ENCODE measurements at places on chromosomes 12 and 14.
A peak's percentile ranks its signal among the peaks of the same experiment; 100 is the strongest.

DNA sequence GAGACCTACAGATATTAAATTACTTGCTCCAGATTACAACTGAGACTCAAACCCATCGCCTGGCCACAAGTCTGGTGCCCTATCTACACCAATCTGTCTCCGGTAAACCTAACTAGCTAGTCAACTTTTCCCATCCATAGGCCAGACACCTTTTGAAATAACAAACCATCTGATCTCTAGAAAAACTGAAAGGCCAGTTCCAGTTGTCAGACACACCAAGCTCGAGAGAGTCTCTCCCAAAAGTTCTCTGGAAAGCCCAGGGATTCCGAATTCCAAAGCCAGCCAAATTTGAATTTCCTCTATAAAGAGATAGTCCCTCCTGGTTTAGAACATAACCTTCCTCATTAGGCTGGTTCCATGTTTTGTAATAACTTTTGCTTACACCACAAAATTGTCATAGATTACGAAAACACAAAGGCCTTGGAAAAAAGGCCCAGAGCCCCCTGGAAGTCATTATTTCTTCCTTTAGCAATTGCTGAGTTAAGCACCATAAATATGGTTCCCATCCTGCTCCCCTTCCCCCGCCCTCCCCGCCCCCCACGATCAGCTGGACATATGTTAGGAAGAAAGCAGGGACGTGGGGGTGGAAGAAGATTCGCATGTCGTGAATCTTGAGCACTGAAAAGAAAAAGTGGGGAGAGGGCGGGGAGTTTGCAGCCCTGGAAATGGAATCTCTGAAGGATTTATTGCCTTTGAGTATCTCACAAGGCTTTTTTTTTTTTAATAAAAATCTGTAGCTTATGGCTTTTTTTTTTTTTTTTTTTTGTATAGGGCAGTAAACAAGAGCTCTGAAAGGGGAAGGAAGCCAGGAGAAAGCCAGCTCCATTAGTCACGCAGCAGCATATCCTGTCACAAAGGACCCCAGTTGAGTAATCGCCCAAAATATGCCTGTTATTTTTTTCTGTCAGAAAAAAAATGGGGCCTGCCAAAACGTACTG is 110.4 kb downstream of the ZFP36L1 start:
- peak; percentile 78 for DNase-seq

DNA sequence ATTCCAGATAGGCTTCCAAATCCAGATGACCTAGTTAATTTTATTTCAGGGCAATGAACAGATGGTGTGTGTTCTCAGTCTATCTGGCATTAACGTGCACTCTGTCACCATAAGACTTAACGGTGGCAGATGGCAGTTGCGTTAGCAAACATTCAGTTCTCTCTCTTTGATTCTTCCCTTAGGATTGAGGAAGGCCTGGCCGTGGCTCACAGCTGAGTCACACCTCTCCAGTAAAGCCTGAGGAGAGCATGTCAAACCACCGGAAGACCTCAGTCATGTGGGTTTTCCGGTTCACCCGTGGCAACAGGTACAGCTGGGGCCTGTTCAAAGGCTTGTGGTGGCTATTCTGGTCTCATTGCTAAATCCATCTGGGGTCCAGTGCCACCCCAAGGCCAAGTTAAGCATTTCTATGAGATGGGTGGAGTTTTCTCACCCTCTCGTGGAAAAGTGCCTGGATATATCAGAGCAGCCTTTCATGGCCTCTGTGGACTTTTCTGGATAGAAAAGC is 545.1 kb upstream of the ATP2B1 start:
- peak; percentile 94 for DNase-seq

- DNase-seq, result no peak
Measured at GRCh38 chr12:47995981-47996401, 8.3 kb downstream of the COL2A1 start.

DNA sequence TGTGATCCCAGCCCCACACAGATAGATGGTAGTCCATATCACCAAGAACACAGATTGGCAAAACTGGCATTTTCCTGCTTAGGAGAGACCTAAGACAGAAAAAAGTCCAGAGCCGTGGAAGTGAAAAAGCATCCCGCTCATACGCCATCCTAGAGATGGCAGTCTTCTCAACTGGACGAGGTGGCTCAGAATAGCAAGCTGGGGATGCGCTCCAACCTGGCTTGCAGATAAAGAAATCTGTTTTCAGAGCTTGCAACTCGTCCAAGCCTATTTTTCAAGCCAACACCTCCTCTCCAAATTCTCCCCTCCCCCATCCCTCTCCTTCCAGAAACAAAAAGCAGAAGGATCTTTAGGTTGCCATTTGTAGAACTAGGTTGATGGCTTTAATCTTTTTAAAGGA is 74.3 kb upstream of the OTX2 start:
- DNase-seq, result no peak

GRCh38 chr14:24609655-24610344 is at the start of gene GZMH:
Gene GZMH, minus strand, starts transcription at chr14:24609685. Its CDS starts 72 bp downstream, at chr14:24609613.
- no peak for DNase-seq

- peak; percentile 43 for DNase-seq
Measured at GRCh38 chr14:102620413-102620812, 28.0 kb downstream of the RCOR1 start.

- DNase-seq, result no peak
Measured at GRCh38 chr12:131309700-131310099, 356.0 kb downstream of the ADGRD1 start.

DNA sequence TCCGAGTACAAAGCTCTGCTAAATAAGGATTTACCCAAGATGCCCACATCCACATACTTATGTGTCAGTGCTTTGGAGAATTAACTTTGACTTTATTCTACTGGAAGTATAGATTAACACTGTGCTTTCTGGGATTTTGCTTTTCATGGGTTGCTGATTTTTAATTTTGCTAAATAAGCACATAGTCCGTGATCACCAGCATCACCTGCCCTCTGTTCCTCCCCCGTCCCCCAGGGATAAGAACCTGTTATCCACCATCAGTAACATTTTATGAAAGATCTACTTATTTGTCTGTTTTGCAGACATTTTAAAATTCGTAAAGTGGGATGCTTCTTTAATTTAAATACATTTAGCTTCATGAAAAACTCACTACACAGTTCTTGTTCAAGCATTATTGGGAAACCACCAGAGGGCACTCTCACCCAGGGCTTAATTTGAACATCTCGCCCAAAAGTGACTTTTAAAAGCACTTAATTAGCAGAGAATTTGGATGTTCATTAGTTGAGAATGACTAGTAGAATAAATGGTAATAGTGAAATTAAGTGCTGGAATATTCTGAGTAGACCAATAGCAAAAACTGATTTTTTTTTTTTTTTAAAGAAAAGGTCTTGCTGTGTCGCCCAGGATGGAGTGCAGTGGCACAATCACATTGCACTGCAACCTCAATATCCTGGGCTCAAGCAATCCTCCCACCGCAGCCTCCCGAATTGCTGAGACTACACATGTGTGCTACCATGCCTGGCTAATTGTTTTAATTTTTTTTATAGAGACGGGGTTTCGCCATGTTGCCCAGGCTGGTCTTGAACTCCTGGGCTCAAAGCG is 35.7 kb downstream of the MRPL42 start:
- DNase-seq, result no peak

- DNase-seq, result peak; percentile 15
Measured at GRCh38 chr12:2925322-2925995, 33.7 kb upstream of the TEAD4 start.

DNA sequence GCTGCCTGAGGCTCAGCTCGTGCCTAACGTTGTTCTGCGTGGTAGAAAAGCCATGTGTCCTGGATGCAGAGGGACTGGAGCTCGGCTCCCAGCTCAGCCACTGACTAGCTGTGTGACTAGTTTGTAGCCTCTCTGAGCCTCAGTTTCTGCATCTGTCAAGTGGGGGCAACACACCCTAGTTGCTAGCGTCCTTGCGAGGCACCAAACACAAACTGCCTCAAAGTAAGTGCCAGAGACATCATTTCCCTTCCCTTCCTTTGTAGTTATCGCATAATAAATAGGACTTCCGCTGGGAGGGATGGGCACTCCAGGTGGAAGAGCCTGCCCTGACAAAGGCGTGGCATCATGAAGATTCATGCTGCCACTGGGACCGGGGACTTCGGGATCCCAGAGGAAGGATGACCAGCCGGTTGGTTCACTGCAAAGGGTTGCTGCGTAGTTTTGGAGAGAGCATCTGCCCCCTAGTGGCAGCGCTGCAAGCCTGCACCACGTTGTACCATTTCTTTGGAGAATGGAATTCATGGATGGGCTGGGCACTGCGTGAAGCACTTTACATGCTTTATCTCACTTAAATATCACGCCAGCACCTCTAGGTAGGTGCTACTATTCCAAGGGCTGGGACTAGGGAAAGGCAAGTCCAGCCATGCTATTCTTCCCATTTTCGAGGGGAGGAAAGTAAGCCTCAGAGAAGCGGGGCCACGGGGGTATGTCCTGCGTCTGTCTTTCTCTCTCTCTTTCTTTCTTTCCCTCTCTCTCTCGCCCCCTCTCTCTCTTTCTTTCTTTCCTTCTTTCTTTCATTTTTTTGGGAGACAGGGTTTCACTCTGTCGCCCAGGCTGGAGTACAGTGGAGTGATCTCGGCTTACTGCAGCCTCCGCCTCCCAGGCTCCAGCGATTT is 4.6 kb downstream of the CCDC197 start:
- DNase-seq, result peak; percentile 50

GRCh38 chr12:26077915-26078702 is 46.7 kb downstream of the BHLHE41 start:
- DNase-seq, result no peak

DNA sequence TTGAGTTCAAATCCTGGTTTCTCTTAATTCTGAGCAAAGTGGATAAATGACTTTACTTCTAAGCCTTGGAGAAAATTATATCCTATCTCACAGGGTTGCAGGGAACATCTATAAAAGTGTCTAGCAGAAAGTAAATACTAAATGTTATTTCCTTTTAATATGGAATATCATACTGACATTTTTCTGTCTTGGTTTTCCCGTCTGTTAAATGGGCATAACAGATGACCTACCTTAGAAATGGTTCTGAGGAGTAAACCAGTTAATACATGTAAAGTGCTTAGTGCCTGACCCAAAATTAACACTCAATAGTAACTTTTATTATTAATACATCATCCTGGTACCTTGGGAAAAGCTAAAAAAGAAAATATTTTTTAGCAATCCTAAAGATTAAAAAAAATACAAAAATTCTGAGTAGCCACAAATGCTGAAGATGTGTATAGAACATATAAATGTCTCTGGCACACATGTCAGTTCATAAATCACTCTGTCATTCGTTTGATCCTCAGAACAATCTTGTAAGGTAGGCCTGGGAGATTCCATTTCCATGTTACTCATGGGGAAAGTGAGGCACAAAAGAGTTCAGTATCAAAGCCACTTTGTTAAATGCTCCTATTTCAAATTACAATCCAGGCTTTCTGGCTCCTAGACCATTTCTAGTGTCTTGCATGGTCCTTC is 1.3 kb downstream of the VIPAS39 start:
- DNase-seq, result no peak

- DNase-seq, result peak; percentile 76
Measured at GRCh38 chr12:68557011-68557730, 53.5 kb upstream of the RAP1B start.

GRCh38 chr12:53806721-53807120 is 54.9 kb upstream of the CISTR start:
- DNase-seq, result no peak

DNA sequence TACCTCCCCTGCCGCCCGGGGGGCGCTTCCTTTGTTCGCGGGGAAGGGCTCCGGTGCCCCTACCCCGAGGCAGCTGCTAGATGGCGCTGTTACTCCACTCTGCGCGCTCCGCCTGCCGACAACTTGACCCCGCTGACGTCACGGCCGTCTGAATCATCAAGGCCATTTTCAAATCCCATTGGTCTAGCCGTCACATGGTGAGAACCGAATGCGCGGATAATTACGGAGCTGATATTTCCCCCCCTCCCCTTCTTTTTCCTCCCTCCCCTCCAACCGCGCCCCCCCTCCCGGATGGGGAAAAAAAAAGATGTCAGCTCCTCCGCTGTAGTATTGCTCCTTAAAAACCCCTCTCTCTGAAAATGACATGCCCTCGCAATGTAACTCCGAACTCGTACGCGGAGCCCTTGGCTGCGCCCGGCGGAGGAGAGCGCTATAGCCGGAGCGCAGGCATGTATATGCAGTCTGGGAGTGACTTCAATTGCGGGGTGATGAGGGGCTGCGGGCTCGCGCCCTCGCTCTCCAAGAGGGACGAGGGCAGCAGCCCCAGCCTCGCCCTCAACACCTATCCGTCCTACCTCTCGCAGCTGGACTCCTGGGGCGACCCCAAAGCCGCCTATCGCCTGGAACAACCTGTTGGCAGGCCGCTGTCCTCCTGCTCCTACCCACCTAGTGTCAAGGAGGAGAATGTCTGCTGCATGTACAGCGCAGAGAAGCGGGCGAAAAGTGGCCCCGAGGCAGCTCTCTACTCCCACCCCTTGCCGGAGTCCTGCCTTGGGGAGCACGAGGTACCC is at the start of gene HOXC10:
Gene HOXC10, plus strand, starts transcription at position 246 of the 791 bp plus-strand sequence. Its CDS starts 114 bp downstream, at position 360.
- DNase-seq, result peak; percentile 77

GRCh38 chr12:126891789-126892188 is 1375.2 kb upstream of the TMEM132C start:
- no peak for DNase-seq

GRCh38 chr12:64147875-64148274 is 74.2 kb downstream of the KICS2 start:
- peak; percentile 27 for DNase-seq

DNA sequence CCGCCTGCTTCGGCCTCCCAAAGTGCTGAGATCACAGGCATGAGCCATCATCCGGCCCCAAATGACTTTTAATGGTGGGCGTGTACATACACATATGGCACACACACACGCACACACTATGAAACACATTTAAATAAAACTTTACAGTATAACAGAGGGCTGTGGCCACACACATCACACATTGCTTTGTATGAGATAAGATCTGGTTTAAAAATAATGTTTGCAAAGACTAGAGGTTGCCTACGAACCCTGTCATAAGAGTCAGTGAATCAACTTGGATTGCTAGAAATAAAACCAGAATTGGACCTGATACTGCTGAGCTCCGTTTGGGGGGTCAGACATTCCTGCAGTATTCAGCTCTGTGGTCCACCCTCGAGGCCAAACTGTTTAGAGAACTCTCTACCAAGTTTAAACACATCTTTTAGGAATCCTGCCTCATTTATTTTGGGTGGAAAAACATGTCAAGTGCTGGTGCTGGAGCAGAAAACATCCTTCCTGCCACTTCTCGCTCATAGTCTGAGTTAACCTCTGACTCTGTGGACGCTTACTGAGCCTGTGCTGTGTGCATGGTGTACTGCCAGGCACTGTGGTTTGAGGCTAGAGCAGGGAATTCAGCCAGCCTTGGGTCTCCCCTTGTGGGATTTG is 47.8 kb upstream of the EML1 start:
- DNase-seq, result no peak

DNA sequence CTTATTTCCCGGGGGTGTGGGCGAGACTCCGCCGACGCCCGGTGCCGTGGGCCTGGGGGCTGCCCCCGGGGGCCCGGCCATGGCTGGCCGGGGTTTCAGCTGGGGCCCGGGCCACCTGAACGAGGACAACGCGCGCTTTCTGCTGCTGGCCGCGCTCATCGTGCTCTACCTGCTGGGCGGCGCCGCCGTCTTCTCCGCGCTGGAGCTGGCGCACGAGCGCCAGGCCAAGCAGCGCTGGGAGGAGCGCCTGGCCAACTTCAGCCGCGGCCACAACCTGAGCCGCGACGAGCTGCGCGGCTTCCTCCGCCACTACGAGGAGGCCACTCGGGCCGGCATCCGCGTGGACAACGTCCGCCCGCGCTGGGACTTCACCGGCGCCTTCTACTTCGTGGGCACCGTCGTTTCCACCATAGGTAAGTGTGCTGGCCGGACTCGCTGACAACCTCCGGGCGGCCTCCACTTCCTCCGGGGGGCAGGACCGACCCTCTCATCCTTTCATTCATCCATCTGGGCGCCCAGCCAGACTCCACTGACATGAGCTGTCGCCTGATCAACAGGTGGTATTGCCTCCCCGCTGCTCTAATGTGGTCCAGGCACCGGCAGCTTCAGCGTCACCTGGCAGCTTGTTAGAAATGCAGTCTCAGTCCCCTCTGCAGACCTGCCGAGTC is 467 bp downstream of the KCNK13 start:
- DNase-seq, result no peak

Measured in RCC 7860 (cell line).